ENCODE measurements at places on chromosomes 2 and 18. TPM values are rescaled to one million over a fixed set of nuclear protein-coding genes. Genes with fewer than 3 reads are reported as not detected.

MYCN gene
- 0.12 TPM for total RNA-seq

SF3B1 gene
- 230 TPM for total RNA-seq

GALNT5 gene
- total RNA-seq, result 3.0 TPM

GBX2 gene
- total RNA-seq, result 1.8 TPM

MYOM1 gene
- 0.10 TPM for total RNA-seq

CCDC74A gene
- total RNA-seq, result 7.3 TPM

ZNF804A gene
- 4.3 TPM for total RNA-seq

Data from NCI-H460 (cell line).